ENCODE measurements at places on chromosomes 6 and 20.

- DNase-seq = no peak
These were observed 19.1 kb upstream of the FOXC1 start for GRCh38 chr6:1590580-1590979.

GRCh38 chr6:70846207-70846835, 110.5 kb downstream of the B3GAT2 start:
- DNase-seq = no peak

DNA sequence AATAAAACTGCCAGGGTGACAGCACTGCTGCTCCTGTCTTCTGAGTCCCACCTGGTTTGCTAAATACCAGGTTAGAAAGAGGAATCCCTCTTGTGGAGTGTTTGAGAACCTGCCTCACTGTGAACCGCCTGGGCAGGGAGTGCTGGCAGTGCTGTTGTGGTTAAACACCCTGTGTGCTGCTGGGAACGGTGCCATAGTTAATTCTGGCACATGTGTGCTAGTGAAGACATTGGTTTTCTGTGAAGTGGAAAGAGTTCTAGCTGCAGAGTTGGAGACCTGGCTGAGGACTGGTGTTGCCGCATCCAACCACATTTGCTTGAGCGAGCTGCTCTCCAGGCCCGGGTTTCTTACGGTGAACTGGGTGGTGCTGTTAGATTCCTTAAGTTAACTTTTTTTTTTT, 72.7 kb downstream of the IGF2R start:
- DNase-seq = no peak

GRCh38 chr6:159754959-159755914, 6.6 kb upstream of the ACAT2 start:
- DNase-seq = no peak

DNA sequence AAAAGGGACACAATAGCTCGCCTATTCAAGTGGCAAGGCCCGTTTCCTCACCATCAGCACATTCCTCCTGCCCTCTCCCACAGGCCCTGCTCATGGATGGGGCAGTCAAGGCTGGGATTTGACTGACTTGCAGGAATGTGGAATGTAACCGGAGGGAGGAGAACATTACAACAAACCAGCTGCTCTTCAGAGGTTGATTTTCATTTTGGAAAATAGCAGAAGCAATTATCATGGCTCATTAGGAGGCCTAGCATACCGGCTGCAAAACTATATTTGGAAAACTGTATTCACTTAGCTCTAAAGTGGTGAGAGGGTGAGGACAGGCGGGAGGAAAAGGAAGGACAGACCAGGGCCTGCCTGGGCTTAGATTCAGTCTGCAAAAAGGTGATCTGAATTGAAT, 283.7 kb downstream of the CD83 start:
- DNase-seq = no peak

- DNase-seq = no peak
These were observed 100.7 kb upstream of the PTPN1 start for GRCh38 chr20:50409495-50409894.

- DNase-seq = no peak
These were observed 33.2 kb upstream of the TAF8 start for GRCh38 chr6:42017021-42017643.

DNA sequence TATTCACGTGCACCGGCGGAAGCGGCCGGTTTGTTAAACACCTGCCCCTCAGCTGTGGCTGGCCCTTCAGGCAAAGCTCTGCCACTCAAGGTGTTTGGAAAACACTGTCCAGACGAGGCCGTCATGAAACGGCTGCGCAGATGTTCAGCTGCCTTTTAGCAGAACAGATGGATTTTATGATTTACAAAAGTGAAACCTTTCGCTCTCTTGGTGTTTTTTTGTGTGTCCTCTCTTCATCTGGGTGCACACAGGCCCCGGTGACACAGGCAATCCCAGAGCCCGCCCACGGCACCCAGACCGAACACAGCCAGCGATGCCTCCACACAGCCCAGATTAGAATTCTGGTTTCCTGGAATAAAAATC, 397.0 kb downstream of the SMOC2 start:
- DNase-seq = no peak

GRCh38 chr20:54479138-54479906, 3.9 kb downstream of the DOK5 start:
- DNase-seq = no peak

- DNase-seq = no peak
These were observed 2.4 kb downstream of the HM13 start for GRCh38 chr20:31516651-31517050.

DNA sequence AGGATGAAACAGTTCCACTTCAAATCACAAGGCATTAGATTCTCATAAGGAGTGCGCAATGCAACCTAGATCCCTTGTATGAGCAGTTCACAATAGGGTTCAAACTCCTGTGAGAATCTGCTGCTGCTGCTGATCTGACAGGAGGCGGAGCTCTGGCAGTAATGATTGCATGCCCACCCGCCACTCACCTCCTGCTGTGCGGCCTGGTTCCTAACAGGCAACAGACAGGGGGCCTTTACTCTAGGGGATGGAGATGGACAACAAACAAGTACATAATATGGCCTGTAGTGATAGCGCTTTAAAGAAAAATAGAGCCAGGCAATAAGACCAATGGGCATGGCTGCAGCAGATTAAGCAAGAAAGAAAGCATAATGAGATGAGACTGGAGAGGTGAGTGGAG, 2.7 kb upstream of the TBC1D22B start:
- no peak for DNase-seq

- DNase-seq = no peak
These were observed 10.1 kb downstream of the PXMP4 start for GRCh38 chr20:33709905-33710541.

DNA sequence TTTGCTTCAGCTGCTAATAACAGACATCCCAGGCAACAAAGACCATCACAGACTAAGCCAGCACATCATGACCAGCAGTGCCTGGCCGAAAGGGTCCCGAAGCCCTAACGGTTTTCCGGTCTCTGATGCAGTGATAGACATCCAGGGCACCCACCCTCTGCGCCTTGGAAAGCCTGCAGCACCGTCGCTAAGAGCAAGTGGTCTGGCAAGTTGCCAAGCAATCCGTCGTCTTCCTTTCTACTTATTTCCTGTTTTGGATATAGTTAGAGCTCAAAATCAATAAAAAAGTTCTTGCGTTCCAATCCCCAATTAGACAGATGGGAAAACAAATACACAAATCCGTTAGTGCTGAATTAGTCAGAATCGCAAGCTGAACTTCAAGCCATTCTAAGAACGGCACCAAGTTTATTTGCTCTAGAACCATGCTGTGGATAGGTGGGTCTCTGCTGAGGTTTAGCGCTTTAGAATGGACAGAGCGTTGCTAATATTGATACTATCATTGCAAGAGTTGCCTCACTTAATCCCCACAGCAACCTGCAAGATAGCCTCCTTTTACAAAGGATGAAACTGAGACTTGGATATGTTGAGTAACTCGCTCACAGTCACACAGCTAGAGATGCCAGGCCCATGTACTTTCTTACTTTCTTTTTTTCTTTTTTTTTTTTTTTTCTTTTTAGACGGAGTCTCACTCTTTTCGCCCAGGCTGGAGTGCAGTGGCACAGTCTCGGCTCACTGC, 163.3 kb upstream of the SNX9 start:
- no peak for DNase-seq

GRCh38 chr20:36826554-36827244, 49.2 kb upstream of the TLDC2 start:
- no peak for DNase-seq

DNA sequence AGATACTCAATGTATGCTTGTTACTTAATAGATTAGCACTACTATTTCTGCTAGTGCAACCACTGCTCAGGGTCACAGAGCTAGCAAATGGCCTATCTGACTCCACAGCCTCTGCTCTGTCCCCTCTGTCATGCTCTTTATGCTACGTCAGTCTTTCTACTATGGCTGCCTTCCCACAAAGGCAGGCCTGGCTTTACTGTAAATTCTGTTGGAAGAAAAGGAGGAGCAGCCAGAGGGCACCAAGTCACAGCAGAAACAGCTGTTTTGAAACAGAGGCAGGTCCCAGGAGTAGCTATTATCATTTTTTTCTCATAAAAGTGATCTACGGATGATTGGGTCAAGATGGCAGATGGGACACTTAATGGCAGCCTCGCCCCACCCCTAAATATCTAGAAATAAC, 10.0 kb upstream of the ELMO2 start:
- no peak for DNase-seq

- DNase-seq = no peak
These were observed 471.7 kb downstream of the CDKAL1 start for GRCh38 chr6:21005816-21006570.

DNA sequence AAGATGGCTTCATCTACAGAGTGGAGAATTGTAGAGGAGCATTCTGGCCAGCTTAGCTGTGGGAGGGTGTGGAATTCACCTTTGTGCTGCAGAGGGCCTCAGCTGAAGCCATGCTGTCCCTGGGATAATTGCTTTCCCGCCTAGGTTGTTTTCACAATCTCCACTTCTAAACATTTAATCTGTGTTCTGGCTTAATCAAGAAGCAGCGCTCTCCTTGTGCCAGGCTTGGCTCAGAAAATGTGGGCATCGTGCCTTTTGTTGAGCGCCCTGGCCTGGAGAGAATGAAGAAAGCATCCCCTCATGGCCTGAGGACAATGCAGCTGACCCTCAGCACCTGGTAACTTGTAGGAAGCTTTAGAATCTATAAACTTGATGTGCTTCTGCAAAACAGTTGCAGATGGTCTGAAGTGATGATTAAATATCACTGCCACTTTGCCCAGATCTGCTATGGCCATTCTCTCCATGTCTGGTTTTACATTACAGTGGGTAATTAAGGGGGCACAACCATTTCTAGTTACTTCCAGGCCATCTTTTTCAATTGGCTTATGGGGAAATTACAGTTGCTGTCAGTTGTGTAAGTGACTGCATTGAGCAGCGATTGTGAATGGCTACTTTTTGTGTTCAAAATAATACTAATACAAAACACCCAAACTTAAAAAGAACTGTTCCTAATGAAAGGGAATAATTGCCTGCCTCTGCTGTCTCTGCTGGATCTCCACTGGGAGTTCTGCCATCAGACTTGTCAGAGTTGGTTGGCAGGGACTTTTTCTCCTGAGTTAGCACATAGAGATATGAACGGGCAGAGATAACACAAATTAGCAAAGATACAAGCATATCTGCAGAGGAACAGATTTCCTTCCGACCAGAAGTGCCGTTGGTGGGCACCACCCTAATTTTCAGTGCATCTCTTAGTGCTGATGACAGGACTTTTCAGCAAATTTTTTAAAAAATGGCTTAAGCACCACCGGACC, 18.4 kb downstream of the CTNNBL1 start:
- DNase-seq = no peak

GRCh38 chr6:35049156-35049735, 91.9 kb downstream of the TCP11 start:
- no peak for DNase-seq

- DNase-seq = no peak
These were observed 646.0 kb upstream of the MARCKS start for GRCh38 chr6:113211170-113211569.

DNA sequence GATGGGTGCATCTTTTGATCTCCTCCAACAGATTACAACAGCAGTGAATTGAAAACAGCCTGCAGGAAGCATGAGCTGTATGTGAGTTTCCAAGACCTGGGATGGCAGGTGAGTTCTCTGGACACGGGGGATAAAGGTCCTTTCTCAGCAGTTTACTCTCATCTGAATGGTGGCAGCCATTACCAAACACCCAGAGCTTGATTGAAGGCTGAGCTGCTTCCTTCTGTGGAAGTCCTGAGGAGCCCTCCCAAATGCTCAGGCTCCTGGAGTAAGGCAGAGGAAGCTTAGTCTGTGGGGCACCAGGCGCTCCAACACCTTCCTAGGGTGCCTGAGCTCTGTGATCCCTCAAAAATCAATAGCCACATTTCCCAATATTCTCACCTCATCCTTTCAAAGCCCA, 31.5 kb downstream of the TXNDC5 start:
- DNase-seq = no peak

- no peak for DNase-seq
These were observed 15.9 kb upstream of the ITPR3 start for GRCh38 chr6:33604941-33605854.

DNA sequence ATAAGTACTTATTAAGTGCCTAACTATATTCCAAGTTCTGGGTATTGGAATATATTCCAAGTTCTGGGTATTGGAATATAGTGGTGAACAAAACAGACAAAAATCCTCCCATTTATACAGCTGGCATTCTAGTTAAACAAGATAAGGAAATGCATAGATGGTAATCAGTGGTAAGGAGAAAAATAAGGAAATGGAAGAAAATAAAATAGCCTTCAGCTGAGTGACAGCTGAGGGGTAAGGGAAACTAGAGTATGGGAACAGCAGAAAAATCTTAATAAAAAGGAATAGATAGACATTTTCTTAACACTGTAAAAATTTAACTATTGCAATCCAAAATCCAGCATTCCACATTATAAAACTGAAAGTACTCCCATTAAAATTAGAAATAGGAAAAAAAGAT, 17.2 kb upstream of the WFDC10A start:
- DNase-seq = no peak

DNA sequence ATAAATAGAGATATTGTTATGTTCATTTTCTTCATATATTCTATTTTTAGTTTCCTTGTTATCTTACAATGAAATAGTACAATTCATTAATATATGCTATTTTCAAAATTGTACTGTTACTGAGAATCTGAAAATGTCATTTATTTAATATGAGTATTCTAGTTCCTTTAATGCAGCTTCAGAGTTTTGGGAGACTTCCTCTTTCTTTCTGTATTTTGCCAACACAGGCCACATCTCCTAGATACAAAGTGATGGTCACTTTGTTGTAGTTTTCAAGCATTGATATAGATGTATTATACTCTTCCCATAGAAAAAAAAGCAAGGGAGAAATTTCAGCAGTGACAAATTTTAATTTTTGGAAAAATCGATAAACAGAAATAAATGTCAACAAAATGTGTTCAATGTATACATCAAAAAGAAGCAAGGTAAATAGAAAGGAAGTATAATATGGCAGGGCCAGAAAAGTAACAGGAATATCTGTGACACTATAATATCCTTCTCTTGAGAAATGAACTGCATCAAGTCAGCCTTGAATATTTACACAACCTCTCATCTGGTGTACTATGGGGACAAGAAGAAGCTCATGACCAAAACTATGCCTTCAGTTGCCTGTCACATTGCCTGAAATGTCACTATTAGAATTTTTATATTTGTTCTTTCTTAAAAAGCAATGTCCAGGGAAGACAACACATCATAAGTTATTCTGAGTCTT, 396.0 kb downstream of the TBC1D32 start:
- DNase-seq = no peak

DNA sequence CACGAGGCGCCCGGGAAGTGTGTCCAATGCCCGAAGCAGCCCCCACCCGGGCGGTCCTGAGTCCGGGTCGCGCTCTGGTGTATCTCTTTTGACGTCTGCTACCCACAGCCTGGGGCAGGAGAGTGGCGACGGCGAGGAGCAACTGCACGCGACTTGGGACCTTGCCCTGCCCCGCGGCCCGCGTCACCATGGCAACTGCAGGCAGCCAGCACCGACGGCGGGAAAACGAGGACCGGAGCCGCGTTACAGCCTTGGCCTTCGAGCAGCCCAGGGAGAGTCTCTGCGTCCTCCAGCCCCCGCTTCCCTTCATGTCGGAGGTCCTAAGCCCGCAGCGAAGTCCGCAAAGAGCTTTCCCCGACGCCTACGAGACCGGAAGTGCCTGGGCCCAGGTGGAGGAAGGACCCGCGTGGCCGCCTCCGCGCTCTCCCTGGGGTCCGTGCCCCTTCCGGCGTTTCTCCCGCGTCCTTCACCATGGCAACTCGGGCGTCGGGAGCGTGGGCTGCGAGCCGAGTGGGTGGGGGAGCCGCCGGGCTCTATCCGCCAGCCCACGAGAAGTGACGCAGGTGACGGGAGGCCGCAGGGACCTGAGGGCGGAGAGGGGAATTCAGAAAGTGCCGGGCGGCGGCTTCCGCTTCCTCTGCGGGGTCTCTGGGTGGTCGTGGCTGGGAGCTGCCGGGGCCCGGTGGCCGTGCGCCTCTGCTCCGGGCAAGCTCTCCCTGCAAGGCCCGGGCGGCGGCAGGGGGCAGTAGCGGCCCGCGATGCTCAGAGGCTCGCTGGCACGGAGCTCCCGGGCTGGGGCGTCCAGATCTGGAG, 88.6 kb upstream of the TGM3 start:
- peak; percentile 43 for DNase-seq

Measured in D721Med (cell line).